ENCODE measurements at places on chromosomes 13 and 19.

- DNase-seq, result no peak
Observed at GRCh38 chr19:55157064-55157908, at the start of gene TNNI3. TNNI3 (minus strand) TSS chr19:55157732; CDS start chr19:55157589, 143 bp downstream.

DNA sequence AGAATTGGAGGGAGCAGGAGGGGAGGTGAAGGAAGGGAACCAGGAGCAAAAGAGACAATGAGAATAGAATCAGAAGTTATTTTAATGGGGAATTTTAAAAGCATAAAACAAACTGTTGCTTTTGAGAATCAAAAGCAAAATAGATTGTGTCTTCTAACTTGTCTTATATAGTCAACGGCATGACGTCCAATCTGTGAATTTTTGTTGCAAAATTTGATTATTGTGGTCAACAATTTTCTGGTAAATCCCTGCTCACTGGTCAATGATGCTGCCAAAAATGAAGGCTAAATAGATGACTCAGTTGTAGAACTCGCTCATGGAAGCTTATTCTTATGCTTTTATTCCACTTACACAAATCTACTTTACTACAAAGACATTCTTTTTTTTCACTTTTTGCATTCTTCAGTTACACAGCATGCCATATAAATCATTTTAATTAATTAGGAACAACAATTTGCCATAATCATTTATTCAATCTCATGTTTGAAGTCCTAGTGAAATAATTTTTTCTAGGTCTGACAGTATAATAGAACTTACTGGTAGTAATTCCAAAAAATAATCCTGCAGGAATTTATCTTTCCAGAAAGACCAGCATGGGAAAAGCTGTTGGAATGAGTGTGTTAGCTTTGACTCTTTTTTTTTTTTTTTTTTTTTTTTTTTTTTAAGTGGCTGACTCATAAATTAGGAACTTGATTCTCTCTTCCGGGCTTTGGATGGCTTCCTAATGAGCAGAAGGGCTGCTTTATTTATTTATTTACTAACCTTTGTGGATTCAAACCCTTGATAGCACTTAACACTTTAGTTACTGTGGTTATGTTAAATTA, 256.9 kb downstream of the SPRY2 start:
- DNase-seq, result peak; percentile 12

DNA sequence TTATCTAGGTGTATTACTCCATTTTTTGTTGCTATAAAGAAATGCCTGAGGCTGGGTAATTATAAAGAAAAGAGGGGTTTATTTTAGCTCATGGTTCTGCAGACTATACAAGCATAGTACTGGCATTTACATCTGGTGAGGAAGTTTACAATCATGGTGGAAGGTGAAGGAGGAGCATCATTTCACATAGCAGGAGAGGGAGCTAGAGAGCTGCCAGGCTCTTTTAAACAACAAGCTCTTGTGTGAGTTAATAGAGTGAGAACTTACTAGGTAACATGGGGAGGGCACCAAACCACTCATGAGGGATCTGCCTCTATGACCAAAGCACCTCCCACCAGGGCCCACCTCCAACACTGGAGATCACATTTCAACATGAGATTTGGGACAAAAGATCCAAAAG, 221.7 kb upstream of the GPC6 start:
- DNase-seq, result no peak

DNA sequence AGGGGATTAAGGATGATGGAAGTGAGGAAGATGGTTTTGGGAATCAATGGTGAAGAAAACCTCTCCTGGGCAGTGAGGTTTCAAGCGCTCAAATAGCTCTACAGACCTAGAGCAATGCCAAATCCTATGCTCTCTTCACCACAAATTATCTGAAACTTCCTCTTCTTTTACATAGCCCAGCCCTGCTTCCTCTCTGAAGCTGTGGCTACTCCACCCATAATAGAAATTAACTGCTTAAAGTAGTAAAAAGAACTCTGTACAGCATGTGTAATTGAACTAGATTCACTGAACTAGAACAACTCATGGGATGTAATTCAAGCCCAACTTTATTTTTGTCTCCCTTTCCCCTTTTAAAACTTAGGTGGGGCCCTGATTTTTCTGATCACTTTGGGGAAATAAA, 20.4 kb upstream of the IFT88 start:
- no peak for DNase-seq

- no peak for DNase-seq
Observed at GRCh38 chr13:114035583-114036531, 62.0 kb upstream of the C13orf46 start.

DNA sequence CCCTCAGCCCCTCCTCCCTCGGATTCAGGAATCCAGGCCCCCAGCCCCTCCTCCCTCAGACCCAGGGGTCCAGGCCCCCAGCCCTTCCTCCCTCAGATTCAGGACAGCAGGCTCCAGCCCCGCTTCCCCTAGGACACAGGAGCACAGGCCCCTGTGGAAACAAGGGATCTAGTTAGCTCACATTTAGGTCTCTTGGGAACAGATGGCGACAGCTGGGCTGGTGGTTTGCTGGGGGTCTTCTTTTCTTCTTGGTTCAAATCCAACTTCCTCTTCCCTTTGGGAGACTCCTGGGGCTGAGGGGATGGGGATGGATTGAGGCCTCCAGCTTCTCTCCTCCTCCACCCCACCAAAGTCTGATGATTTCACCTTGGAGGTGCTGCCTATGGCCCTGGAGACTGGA, 19.6 kb downstream of the ZNF575 start:
- DNase-seq, result no peak

Measured in Panc1 (cell line).